Cerebellar nuclear complex (tissue), 1 donor: ENCODE measurements at places on chromosomes 16 and 17.
A peak's percentile ranks its signal among the peaks of the same experiment; 100 is the strongest.

- no peak for DNase-seq
Observed at GRCh38 chr16:83920894-83921491, 22.1 kb downstream of the MLYCD start.

GRCh38 chr17:81165246-81166032, at the start of gene PVALEF:
TSS of gene PVALEF (plus strand) at chr17:81165507. CDS start at chr17:81181227, 15,720 bp downstream.
- no peak for DNase-seq

DNA sequence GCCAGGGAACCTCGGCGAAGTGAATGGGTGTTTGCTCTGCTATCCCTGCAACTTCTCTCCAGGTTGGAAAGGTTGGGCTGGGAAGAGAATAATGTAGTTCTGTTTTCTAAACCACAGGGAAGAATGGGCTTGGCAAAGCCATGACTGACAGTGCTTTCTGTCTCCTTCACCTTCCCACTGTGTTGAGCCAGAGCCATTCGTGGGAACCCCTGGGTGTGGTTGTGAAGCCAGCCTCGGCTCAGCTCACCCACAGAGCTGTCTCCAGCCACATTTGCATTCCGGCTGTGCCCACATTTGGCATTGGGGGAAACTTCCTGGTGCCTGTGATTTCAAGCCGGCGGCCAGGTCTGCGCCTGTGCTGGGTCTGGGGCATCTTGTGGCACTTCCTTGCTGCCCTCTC, 39.9 kb downstream of the BAIAP2 start:
- DNase-seq = no peak

GRCh38 chr17:48190871-48191270, 83.3 kb downstream of the SNX11 start:
- no peak for DNase-seq

DNA sequence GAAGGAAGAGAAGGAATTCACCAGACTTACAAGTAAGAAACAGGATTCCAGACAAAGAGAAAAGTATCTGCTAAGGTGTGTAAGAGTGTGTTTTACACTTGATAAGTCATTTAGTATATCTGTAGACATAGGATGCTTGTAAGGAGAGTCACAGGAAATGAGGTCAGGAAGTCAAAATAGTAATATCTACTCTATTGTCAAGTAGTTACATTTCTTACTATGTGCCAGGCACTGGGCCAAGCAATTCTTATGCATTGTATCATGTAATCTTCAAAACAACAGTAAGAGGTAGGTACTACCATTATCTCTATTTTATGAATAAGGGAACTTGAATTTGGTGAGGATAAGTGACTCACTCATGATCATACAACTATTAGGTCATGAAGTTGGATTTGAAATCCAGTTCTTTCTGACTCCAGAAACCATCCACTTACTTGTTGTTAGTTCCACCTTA, 129.1 kb downstream of the SNX11 start:
- no peak for DNase-seq

DNA sequence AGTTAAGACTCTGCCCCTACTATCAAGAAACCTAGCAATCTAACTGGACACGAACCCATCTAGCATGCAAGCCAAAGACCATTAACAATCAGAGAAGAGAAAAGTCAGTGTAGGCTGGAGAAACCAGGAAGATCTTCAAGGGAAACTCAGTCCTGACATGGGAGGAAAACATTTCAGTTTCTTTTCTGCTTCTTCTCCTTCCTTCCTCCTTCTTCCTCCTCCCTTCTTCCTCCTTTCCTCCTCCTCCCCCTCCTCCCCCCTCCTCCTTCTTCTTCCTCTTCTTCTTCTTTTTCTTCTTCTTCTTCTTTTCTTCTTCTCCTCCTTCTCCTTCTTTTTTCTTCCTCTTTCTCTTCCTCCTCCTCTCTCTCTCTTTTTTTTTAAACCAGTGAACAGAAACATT, 29.6 kb upstream of the SHISA9 start:
- DNase-seq = no peak

- no peak for DNase-seq
Observed at GRCh38 chr16:2250652-2251295, 613 bp downstream of the ECI1 start.

- DNase-seq = no peak
Observed at GRCh38 chr16:85335584-85336491, 223.6 kb upstream of the CIBAR2 start.

DNA sequence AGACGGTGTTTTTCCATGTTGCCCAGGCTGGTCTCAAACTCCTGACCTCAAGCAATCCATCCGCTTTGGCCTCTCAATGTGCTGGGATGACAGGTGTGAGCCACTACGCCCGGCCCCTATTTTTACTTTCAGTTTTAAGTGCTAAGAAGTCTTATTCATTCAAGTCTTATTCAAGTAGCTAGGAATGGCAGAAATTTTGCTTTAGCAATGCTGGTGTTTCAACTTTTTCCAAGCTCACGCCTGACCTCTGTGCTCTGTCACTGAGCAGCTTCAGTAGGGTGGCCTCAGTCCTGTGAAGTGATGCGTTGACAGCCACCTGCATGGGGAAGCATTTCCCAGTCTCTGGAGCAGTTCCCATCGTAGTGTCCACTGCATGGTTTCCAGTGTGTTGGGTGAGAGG, 12.9 kb downstream of the ZNF750 start:
- no peak for DNase-seq

- DNase-seq = no peak
Observed at GRCh38 chr17:62708587-62708986, 81.1 kb downstream of the MRC2 start.

GRCh38 chr17:75240394-75241142, 20.8 kb downstream of the GGA3 start:
- DNase-seq = peak; percentile 79
